Fibroblast of lung (primary cell): ENCODE measurements at places on chromosomes 5 and 9. TPM values are rescaled to one million over a fixed set of nuclear protein-coding genes. Genes with fewer than 3 reads are reported as not detected.

GRCh38 chr9:134566936-134567335, 74.7 kb upstream of the COL5A1 start:
- DNase-seq: no peak
- no peak overlapping the region for H3K4me3 ChIP-seq
- no peaks in the 10 kb centered on the region for H3K36me3 ChIP-seq
- H3K27ac ChIP-seq: no peak overlapping the region
- no peaks in the 10 kb centered on the region for H3K4me1 ChIP-seq

- no peak for DNase-seq
- no peaks in the 10 kb centered on the region for H3K36me3 ChIP-seq
These were observed 87.7 kb downstream of the CACNA1B start for GRCh38 chr9:137965177-137965795.

DNA sequence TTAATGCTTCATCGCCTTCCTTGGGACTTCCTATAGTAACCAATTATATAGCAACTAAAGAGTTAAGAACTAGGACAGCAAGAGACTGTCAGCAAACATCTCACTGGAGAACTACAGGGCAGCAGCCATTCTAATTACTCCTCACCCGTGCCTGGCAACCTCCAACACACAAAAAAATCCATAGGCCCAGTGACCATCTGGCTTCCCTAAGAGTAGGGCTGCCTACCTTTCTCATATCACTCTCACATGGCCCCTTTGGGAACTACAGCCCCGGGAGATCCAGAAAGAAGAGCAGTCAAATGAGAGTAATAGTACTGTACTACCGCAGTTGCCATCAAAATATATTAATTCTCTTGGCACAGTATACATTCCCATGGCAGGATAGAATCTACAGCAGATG, 5.7 kb downstream of the DCAF10 start:
- no peak for DNase-seq
- no peaks in the 10 kb centered on the region for H3K27me3 ChIP-seq
- H3K4me1 ChIP-seq: no peaks in the 10 kb centered on the region
- no peak overlapping the region for H3K4me3 ChIP-seq
- no peak overlapping the region for H3K27ac ChIP-seq

GRCh38 chr5:96933764-96934707, 1.8 kb upstream of the LNPEP start:
- H3K36me3 ChIP-seq: no peaks in the 10 kb centered on the region
- H3K27ac ChIP-seq: peak overlapping the region; percentile 79
- H3K27me3 ChIP-seq: no peaks in the 10 kb centered on the region

DNA sequence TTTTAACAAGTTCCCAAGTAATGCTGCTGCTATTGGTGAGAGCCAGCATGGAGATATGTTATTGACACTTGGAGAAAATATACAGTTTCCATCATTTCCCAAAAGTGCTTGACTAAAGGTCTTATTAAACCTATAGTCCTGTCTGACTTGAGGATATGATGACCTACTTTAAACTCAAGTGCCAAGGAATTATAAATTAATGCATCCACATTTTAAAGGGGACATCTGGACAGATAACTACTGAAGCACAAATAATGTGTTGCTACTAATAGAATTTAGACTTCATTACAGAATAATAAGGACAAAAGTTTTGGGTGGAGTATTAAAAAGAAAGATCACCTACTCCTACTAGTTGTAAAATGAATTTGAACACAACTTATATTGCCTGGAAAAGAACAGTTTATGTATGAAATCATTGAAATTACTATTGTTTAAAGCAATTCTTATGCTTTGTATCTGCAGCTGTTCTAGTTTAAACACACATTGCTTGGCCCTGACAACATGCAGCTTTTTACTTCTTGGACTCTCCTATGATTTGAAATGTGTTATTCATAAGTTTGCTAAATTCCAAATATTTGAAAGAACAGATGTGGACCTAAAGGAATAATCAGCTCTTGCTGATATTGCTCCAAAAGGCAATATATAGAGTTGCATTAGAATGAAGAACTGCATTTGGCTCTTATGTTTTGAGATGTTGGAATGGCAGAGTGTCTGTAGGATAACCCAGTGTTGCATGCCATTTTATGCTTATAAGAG, 73.4 kb downstream of the SGCD start:
- DNase-seq: peak; percentile 53
- H3K4me3 ChIP-seq: no peak overlapping the region
- H3K36me3 ChIP-seq: no peaks in the 10 kb centered on the region
- H3K27ac ChIP-seq: no peak overlapping the region

- no peaks in the 10 kb centered on the region for H3K27me3 ChIP-seq
- peak overlapping the region; percentile 90 for H3K27ac ChIP-seq
- H3K4me3 ChIP-seq: peak overlapping the region; percentile 83
- no peaks in the 10 kb centered on the region for H3K36me3 ChIP-seq
- DNase-seq: peak; percentile 86
- peaks cover 2% of the 10 kb centered on the region for H3K4me1 ChIP-seq
These were observed 1.5 kb downstream of the MPDZ start for GRCh38 chr9:13278023-13278367.

DNA sequence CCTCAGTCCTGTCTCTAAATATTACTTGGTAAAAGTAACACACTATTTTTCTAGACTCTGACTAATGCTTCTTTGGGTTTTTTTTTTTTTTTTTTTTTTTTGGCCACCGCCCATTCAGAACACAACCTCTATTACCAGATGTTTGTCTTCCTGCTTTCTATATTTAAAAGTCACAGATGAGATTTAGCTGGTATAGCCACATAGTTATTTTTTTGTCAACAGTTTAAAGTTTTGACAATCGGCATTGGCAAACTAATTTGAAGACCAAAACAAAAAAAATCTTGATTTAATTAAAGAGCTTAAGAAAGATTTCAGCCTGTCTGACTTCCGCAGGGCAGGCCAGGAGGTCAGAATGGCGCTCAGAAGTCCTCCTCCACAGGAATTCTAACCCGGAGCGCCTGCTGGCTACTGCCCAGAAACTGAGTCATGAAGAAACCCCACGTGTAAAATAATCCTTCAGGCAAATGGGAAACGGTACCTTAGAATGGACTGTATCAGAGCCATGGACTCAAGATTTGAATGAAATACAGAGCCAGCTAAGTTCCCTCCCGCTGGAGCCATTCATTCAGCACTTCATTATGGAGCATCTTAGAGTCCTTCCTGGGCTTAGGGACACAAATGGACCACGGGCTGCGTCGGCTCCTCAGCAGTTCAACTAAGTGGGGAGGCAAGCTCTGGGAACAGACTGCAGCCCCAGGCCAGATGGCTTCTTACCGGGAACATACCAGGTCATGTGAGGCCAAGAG, 55.6 kb downstream of the PTPDC1 start:
- H3K4me3 ChIP-seq: no peak overlapping the region
- no peaks in the 10 kb centered on the region for H3K27me3 ChIP-seq
- H3K36me3 ChIP-seq: no peaks in the 10 kb centered on the region
- peak; percentile 97 for DNase-seq
- H3K4me1 ChIP-seq: peaks cover 18% of the 10 kb centered on the region
- peak overlapping the region; percentile 70 for H3K27ac ChIP-seq

- peak; percentile 75 for DNase-seq
- H3K4me3 ChIP-seq: no peak overlapping the region
These were observed 108.1 kb downstream of the SEMA5A start for GRCh38 chr5:9437741-9438240.

GRCh38 chr5:95530416-95530815, 24.4 kb downstream of the SKIC3 start:
- no peak overlapping the region for H3K4me3 ChIP-seq
- H3K36me3 ChIP-seq: peaks cover 7% of the 10 kb centered on the region
- no peaks in the 10 kb centered on the region for H3K4me1 ChIP-seq
- peak; percentile 61 for DNase-seq

GPSM1 gene
- total RNA-seq: 54.2 and 60.3 TPM in 2 replicates

- no peaks in the 10 kb centered on the region for H3K36me3 ChIP-seq
- no peak overlapping the region for H3K27ac ChIP-seq
- no peak overlapping the region for H3K4me3 ChIP-seq
- no peak for DNase-seq
- no peaks in the 10 kb centered on the region for H3K27me3 ChIP-seq
These were observed 296.0 kb downstream of the ATPSCKMT start for GRCh38 chr5:9953691-9954090.
